Tibial artery (tissue), 4 donors: ENCODE measurements at places on chromosomes 2 and 18.

- DNase-seq = no peak
Observed at GRCh38 chr2:32865399-32866068, 81.2 kb upstream of the LTBP1 start.

- DNase-seq = no peak
Observed at GRCh38 chr18:37225279-37225678, 340.3 kb downstream of the CELF4 start.

- DNase-seq = no peak
Observed at GRCh38 chr2:2926858-2927175, 450.8 kb downstream of the EIPR1 start.

GRCh38 chr2:47034973-47035609, 119.5 kb upstream of the MCFD2 start:
- peak; percentile 77 for DNase-seq

- DNase-seq = no peak
Observed at GRCh38 chr2:105802587-105802986, 57.9 kb downstream of the NCK2 start.

GRCh38 chr2:157334797-157335196, 9.2 kb upstream of the ERMN start:
- no peak for DNase-seq

DNA sequence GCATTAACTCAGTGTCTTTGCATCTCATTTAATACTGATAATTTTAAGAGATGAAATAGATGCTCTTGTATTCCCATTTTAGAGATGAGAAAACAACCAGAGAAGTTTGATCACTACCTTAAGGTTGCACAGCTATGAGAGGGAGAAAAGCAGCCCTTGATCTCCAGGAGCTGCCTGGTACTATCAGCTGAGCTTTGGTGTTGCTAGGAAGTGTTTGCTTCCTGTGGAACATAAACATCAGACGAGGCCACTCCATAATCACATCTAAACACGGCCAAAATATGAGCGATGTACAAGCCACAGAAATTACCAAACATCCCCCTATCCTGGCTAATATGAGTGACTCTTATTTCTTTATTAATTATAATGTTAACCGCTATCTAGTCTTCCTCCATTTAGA, 620 bp upstream of the WDFY1 start:
- DNase-seq = no peak

DNA sequence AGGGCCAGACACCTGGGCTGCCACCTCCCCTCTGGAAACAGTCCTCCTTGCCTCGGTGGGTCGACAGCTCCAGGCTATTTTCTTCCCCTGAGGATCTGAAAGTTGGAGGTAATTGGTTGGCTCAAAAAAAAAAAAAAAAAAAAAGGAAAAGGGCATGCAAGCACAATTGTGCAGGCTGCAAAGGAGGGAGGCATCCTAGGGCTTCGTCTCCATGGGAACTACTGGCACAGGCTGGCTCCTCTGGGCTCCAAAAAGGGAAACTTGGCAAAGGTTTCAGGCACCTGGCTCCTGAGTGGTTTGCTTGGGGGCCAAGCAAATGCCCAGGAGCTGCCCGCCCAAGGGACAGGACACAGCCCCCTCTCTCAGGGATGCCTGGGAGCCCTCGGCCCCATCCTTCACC, 1.1 kb upstream of the KCNIP3 start:
- no peak for DNase-seq

- no peak for DNase-seq
Observed at GRCh38 chr2:146412625-146413024, 1432.2 kb upstream of the ACVR2A start.

GRCh38 chr18:72208920-72209676, 335.0 kb downstream of the CBLN2 start:
- no peak for DNase-seq

GRCh38 chr2:111633643-111634042, 250.3 kb downstream of the ANAPC1 start:
- no peak for DNase-seq

DNA sequence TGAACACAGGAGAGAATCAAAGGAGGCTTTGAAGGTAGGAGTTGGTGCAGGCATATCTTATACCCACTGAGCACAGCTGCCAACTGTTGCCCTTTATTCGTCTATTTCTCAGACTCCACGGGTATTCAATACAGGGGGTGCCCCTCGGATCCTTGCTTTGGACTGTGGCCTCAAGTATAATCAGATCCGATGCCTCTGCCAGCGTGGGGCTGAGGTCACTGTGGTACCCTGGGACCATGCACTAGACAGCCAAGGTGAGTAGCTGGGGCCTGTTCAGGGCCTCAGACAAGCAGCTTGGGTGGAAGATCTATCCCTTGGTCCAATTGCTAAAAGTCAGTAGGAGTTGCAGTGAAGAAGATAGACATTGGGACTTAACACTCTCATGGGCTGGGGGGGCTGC, 5.2 kb downstream of the CAD start:
- DNase-seq = no peak

DNA sequence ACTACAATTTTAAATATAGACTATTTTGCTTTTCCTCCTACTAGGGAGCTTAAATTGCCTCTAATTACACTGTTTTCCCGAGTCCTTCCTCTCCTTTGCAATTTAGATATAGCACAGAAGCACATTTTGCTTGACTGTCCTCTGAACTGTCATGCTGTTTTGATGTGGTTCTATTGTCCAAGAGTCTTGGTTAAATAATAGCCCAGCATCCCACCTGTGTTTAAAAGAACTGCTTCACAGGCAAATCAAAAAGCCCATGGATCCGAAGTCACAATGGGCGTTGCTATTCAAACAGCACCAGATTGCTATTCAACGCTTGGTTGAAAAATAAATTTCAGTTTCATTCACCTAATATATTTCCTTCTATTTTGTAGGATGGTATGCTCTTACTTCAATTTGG, 22.3 kb upstream of the ACTR3 start:
- DNase-seq = no peak

GRCh38 chr2:191617575-191617974, 60.4 kb upstream of the NABP1 start:
- DNase-seq = no peak

- DNase-seq = no peak
Observed at GRCh38 chr2:174031226-174031625, 66.1 kb upstream of the SP3 start.

- DNase-seq = no peak
Observed at GRCh38 chr18:73983496-73983895, 164.1 kb downstream of the FBXO15 start.

- peak; percentile 23 for DNase-seq
Observed at GRCh38 chr18:21598726-21599584, 1.5 kb downstream of the ESCO1 start.

- no peak for DNase-seq
Observed at GRCh38 chr2:197137231-197137630, 173.3 kb downstream of the ANKRD44 start.

GRCh38 chr18:13260197-13260934, 41.8 kb downstream of the LDLRAD4 start:
- no peak for DNase-seq

DNA sequence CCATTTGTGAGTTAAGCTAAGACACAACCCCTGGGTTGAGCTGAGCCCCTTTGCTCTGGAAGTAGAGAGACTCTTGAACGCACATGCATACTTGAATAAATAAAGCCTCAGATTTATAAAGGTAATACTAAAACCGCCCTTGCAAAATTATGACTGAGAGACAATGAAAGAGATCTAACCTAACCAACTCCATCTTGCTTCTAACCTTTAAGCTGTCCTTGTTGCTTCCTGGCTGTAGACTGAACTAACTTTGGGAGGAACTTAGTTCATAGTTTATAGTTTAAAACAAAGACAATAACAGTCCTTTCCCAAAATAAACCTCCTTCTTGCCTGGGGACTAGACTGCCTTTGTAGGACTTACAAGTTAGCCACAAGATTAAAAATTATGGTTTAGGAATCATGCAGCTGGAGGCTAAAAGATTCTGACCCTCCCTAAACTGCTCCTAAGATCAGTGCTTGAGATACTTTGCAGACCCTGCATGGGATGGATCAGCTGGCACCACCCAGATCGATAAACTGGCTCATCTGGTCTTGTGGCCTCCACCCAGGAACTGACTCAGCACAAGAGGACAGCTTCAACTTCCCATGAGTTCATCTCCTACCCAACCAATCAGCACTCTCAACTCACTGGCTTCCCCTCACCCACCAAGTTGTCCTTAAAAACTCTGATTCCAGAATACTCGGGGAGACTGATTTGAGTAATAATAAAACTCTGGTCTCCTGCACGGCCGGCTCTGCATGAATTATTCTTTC, 240.2 kb upstream of the SLC14A2 start:
- DNase-seq = no peak

DNA sequence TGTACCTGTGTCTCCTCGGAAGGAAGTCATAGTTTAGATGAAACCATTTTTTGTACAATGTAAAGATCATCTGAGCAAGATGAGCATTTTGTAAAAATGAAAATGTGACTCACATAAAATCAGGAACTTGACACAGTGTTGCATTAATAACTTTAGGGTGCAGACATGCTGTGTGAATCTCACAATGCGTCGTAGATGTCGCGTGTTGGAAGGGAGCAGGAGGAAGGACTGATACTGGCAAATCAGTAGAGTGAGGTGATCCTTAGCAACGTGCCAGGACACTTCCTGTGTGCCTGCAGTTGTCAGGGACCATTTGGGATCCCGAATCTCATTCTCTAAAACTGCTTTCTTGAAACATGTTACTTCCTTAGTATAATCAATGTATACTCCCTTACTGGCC, 103.1 kb downstream of the SH3BP4 start:
- DNase-seq = no peak

DNA sequence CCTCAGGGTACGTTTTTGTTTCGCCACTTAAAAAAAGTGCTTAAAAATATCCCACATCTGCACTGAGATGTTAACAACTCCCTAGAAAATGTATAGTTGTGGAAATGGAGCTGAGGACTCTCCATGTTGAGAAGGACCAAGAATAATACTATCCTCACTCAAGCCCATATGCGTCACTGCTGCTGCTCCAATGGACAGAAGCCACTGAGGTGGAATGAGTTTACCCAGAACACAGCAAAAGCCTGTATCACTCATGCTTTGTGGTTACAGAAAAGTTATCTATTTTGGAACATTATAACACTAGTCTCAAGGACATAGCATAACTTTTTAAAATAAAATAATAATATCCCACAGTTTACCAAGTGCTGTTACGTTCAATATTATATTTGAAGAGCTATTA, 31.9 kb downstream of the DSC3 start:
- DNase-seq = no peak

DNA sequence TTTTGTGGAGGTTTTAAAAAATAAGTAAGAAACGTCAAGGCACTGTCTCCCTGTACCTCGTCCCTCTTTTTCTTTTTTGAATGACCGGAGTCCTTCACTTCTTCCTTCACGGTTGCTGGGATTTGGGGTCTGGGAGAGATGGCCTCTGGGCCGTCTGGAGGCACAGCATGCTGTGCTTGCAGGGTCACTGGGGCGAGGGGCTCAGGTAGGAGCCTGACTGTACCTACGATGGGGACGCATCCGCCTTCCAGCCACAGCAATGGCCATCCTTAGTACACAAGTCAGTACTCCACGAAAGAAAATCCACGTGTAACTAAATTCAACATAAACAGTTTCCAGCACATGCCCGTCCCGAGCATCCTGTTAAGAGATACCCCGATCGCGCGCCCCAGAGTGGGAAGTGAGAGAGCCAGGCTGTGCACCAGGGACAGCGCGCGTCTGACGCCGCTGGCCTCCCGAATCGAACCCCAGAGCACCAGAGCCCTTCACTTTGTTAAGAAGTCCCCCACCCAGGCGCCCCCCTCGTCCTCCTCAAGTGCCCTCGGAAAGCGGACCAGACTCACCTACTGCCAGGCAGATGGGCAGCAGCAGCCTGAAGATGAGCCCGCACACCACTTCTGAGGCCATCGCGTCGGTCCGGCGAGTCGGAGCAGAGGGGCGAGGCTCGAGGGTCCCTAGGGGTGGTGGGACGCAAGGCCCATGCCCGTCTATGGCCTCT, 1.2 kb downstream of the PIEZO2 start:
- DNase-seq = no peak

GRCh38 chr2:46294176-46294836, 2.9 kb upstream of the EPAS1 start:
- no peak for DNase-seq

DNA sequence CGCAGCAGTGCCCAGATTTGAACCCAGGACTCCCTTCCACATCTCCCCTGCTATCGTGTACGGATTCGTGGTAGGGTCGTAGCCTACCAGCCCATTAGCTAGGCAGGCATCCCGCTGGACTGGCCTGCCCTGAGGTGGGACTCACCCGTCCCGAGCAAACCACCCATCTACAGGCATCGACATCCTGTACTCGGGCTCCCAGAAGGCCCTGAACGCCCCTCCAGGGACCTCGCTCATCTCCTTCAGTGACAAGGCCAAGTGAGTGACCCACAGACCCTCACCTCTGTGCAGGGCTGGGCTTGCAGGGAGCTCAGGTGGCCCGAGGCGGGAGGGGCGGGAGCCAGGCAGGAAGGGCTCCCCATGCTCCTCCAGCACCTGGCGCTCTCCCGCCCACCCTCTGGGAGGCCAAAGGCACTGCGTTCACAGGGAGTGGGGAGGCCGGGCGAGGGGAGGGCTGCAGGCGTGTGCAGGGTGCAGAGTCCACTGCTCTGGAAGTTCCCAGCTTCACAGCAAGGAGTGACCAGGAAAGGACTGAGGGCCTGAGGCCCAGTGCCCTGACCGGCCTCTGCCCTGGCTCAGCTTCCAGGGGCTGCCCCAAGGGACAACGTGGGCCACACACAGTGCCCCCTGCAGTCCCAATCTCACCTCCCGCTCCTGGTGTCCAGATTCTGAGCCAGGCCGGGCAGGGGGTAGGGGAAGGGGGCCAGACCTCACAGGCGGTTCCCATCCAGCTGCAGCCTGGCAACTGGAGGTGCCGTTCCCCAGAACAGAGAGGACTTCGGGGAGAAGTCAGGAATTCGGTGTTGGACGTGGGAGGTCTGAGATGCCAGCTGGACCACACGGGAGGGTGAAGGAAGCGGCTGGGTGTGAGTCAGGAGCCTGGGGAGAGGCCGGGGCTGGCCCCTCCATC, 5.4 kb downstream of the AGXT start:
- no peak for DNase-seq

GRCh38 chr2:28629910-28630309, 121.7 kb upstream of the PPP1CB start:
- DNase-seq = no peak

DNA sequence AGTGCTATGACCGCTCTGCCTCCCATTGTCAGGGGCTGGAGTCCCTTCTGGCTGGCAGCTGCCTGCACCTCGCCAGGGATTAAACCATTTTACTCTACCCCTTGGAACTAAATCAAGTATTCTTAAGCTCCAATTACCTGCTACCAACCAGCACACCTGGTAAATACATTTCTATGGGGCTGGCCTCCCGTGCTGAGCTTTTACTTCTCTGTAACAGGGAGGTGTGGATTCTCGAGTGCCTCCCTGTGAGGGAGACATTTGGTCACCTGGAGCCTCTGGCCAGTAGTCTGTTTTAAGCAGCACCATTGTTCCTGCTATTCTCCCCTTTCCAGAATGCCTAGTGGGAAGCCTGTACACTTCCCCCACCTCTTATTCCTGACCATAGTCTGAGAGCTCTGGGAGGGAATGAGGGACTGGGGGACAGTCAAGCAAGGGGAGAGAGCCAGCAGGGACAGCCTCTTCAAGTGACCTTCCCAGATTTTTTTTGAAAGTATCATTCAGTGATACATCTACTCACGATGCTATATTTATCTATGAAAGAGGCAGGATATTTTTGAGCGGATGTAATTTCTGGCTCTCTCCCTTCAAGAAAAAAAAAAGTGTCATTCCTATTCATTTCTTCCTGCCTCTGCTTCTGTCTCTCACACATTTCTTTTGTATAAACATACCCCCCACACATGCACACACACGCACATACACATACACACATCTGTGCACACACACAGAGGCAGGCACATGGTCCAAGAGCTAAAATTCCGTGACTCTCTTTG, 112.8 kb downstream of the CAPN13 start:
- peak; percentile 55 for DNase-seq
